ENCODE measurements at places on chromosomes 6 and 20.

DNA sequence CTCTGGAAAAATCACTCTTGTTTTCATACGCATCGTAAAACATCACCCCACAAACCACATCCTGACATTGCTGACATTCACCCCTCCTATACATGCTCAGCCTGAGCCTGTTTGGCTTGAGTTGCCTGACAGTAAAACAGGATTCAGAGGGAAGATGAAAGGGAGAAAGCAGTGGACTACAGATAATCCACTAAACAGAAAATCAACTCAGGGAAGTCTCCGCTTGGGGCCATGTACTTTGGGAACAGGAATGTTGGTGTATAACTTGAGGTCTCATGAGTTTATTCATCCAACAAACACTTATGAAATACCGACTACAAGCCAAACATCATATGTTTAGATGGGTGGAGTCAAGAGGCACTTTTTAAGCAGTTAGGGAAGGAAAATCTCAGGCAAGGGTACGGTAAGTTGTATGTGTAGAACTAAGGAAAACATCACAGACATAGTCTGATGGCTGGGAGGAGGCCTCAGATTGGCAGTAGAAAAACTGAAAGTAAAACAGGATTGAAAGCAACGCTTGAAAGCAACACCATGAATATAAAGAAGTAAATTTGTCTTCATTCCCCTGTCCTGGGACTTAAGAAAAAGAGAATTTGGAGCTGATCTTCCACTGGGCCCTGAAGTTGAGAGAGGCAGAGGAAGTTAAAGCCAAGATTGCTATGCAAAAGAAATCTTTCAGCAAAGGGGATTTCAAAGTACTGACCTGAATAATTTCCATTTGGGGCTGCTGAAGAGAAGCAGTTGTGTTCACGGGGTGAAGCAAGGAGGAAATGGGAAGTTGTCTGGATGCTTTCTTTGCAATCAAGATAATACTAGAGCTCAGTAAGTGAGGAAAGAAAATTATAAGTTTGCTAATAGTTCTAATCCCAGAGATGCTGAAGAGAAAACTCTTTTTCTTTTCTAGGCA lies 28.8 kb downstream of the PDE7B start:
- DNase-seq = peak; percentile 33

GRCh38 chr6:74997646-74998045 lies 208.2 kb downstream of the COL12A1 start:
- no peak for DNase-seq

DNA sequence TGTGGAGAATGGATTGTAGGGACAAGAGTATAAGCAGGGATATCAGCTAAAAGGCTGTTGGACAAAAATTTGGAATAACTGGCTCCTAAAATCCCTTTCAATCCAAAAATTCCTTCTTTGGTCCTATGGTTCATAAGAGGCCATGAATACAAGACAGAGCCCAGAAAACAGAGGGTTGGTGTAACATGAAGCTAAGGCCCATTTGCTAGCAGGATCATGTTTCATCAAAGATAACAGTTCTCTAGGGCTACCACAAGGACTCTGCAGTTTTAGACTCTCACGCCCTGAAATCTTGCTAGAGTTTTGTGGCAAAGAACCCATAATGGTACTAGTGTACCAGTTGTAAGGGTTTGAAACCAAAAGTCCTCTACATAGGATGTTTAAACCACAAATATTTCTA lies 327.8 kb upstream of the TBX18 start:
- DNase-seq = no peak

DNA sequence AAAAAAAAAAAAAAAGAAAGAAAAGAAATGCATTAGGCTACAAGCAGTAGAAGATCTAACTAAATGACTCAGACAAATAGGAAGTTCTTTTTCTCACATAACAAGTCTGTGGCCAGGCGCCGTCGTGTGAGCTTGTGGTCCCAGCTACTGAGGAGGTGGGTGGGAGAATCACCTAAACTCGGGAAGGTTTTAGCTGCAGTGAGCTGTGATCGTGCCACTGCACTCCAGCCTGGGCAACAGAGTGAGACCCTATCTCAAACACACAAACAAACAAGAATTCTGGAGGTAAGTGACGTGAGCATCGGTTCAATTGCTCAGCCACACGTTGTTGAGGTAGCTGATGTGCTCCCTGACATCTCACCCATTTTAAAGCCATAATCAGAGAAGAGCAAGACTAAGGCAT lies 37.9 kb upstream of the SLC23A2 start:
- DNase-seq = peak; percentile 16

- DNase-seq = no peak
These were observed 83.4 kb downstream of the REV3L start for GRCh38 chr6:111399626-111400025.

- no peak for DNase-seq
These were observed 1.2 kb upstream of the FABP7 start for GRCh38 chr6:122778302-122778701.

GRCh38 chr6:98241630-98242029 lies 592.7 kb upstream of the POU3F2 start:
- DNase-seq = no peak

DNA sequence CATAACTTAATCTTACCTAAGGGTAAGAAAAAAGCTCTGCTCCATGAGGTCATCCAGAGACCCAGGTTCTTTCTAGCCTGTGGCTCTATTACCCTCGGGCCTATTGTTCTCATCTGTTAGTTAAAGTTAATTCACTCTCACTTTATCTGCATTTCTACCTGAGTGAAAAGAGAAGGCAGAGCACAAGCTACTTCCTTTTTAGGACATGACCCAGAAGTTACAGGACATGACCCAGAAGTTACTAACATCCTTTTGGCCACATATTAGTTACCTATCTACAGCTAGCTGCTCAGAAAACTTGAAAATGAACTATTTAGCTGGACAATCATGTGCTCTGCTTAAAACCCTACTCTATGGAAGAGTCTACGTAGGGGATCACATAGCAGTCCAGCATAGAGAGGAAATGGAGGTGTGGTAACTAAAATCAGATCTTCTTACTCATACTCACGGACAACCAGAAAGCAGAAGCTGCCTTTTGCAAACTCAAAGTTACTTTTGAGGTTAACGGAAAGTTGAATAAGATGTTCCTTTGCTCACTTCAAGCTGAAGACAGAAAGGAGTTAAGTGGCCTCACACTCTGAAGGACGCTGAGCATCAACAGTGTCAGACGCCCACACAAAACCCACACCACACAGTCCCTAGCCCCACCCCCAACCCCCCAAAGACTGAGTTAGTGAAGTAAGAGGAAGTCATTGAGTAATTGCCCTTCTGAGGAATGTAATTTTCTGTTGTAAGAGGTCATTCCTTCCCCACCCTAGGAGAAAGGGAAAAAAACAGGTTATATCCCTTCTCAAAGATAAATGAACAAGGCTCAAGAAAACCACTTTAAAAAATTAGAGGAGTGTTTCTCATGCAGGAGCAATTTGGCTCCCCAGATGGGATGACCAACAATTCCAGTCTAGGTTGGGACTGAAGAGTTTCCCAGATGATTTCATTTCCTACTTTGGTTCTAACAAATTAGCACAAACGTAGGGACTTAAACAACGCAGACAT lies 45.9 kb upstream of the TAB2 start:
- DNase-seq = peak; percentile 60

DNA sequence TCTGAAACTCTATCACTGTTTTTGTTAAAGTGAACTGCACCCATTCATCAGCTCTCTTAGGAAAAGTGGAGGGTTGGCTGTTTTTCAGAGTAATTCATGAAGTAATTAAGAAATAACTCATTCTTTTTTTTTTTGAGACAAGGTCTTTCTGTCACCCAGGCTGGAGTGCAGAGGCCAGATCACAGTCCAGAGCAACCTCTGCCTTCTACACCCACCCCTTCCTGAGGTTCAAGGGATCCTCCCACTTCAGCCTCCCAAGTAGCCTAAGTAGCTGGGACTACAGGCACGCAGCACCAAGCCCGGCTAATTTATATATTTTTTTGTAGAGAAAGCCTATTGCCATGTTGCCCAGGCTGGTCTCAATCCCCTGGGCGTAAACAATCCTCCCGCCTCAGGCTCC lies 2.6 kb downstream of the ZNFX1 start:
- no peak for DNase-seq

DNA sequence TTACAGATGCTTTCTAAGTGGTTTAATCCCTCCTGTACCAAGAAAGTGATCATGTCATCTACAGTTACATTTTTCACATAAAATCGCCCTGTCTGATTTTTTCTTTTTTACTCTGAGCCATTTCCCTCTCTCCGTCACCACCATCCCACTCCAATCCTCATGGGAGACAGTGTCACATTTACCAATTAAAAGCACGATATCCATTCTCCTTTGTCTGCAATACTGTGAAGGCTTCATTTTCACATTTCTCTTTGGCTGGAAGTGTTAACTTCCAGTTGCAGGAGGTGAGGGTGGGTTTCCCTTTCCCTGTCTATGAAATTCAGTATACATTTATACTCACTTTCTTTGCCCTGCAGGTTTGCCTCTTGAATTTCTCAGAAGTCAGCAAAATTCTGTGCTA lies 372.7 kb upstream of the CNR1 start:
- no peak for DNase-seq

- DNase-seq = no peak
These were observed 18.1 kb upstream of the ATRN start for GRCh38 chr20:3452690-3453089.

DNA sequence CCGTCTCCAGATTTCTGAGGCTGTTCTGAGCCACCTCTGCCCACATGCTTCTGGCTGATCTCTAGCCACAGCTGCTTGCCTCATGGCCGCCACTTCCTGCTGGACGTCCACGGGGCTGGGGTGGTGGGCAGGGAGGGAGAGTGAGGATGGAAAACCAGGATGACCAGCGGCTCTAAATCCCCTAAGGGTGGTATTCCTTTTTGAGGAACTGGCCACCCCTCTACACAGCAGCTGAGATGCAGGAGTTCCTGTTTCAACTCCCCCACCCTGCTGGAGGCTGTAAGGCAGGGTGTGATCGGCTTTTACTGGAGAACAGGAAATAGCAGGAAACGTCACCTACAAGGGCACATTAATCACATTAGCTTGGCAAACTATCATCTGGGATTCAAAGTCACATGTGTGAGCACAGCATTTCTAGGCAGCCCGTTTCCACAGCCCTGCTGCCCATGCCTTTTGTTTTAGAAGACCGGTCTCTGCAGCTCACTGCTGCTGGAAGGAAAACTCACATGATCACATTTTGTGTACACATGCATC lies 181.6 kb upstream of the ECI2 start:
- no peak for DNase-seq

DNA sequence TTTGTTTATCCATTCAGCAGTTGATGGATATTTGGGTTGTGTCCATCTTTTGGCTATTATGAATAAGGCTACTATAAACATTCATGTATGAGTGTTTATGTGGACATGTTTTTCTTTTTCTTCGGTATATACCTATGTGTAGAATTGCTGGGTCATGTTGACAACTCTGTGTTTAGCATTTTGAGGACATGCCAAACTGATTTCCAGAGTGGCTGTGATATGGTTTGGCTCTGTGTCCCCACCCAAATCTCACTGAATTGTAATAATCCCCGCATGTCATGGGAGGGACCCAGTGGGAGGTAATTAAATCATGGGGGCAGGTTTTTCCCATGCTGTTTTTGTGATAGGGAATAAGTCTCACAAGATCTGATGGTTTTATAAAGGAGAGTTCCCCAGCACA lies 439.7 kb downstream of the UTRN start:
- DNase-seq = no peak

DNA sequence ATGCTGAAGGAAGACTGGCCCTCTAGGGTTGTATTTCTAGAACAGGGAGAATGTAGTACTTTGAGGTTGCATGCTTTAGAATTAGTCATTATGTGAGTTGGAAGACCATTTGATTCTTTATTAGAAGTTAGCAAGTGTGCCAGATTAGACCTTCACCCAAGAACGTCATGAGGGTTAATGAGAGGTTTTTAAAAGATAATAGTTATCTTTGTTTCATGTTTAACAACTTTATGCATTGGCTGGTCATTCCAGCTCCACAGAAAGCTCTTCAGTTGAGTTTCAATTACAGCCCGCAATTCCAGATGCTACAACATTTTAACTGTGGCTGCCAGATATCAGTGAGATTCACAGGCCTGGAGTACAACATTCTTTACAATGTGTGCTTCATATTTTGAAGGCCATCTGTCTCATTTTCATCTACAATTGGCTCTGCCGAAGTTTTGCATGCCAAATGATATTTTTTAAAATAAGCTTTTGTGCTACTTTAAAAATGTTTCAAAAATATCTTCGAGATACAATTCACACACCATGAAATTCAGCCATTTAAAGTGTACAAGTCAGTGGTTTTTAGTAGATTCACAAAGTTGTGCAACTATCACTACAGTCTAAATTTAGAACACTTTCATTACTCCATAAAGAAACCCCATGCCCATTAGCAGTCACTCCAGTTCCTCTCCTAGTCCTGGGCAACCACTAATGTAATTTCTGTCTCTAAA lies 61.1 kb upstream of the FBXO30 start:
- no peak for DNase-seq

DNA sequence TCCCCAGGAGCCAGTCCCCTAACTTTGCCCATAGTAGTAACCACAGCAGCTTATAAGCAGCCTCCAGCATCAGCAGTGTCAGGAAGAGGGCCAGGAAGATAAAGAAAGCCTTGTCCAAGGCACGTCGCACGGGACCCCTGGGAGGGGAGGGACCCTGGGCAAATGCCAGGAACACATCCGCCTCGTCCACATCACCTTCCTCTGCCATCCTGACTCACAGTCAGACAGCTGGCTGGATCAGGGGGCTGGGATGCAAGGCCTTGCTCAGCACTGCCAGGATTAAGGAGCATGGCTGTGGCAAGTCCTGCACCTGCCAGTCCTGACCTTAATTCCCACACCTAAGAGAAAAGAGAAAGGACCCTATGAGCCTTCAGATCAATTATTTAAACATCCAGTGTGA lies 11.5 kb upstream of the ZBTB22 start:
- no peak for DNase-seq

DNA sequence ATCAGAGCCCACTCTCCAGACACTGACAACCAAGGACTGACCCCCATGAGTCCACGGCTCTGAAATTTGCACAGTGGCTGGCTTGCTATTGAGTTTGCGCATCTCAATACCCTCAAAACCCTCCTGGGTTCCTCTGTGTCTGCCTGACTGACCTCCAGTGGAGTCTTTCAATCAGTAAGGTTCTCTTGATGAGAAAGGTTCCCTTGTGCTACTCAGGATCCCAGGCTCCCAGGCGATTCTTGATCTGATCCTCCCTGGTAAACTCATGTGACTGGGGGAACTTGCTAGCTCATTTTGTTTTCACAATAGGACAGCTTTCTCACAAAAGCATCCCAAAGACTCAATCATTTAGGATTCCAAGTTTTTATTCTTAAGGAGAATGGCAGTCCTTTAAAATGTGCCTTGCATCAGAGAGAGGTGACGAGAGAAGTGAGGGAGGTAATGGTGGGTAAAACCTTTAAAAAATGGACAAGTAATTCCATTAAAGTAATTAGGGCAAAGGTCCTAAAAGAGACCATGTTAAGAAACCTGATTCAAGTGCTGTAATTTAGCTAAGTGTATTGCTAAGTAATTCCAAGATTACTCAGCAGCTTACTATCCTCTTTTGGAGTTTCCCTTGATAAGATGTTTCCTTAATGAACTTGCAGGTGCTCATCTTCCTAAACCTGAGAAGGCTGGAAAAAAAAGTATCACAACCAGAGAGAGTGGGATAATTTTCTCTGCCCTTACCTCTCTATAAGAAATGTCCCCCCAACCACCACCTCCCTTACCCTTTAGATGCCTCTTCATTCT lies 304.7 kb upstream of the SGK1 start:
- no peak for DNase-seq

Measured in stimulated activated CD8-positive, alpha-beta memory T cell treated with anti-CD3 and anti-CD28 coated beads, Interleukin-2, amount 100 ng/mL, for 1 hour (primary cell).